Adrenal gland (tissue), 19 donors: ENCODE measurements at places on chromosomes 4 and X. TPM values are rescaled to one million over a fixed set of nuclear protein-coding genes. Genes with fewer than 3 reads are reported as not detected.

Gene CLGN
- 2.5 TPM for polyA plus RNA-seq

Gene GPAT3
- polyA plus RNA-seq = 4.6 TPM

Gene NAP1L3
- 4.3 TPM for polyA plus RNA-seq

Gene SSX1
- polyA plus RNA-seq = not detected

Gene GAGE13
- not detected for polyA plus RNA-seq

Gene CMC4
- 17.5 TPM for polyA plus RNA-seq

Gene DUSP21
- polyA plus RNA-seq = not detected

Gene ATOH1
- not detected for polyA plus RNA-seq

Gene MAGEA12
- not detected for polyA plus RNA-seq

Gene GLRA3
- polyA plus RNA-seq = 2.1 TPM

Gene SLC2A9
- polyA plus RNA-seq = 7.8 TPM

Gene DCAF4L1
- polyA plus RNA-seq = 0.35 TPM

Gene SUPT20HL2
- not detected for polyA plus RNA-seq

Gene FRG1
- 25.5 TPM for polyA plus RNA-seq
